ENCODE measurements at places on chromosomes 6 and 20. TPM values are rescaled to one million over a fixed set of nuclear protein-coding genes. Genes with fewer than 3 reads are reported as not detected.

The CFAP206 gene
- polyA plus RNA-seq: 3.7 TPM

The NHLRC1 gene
- 1.7 TPM for polyA plus RNA-seq

The TTK gene
- polyA plus RNA-seq: 20.3 TPM

The RALGAPA2 gene
- polyA plus RNA-seq: 24.7 TPM

The TJAP1 gene
- 28.8 TPM for polyA plus RNA-seq

The TFAP2B gene
- polyA plus RNA-seq: 13.0 TPM

The SPEF1 gene
- polyA plus RNA-seq: 1.2 TPM

The RBPJL gene
- polyA plus RNA-seq: not detected

DNA sequence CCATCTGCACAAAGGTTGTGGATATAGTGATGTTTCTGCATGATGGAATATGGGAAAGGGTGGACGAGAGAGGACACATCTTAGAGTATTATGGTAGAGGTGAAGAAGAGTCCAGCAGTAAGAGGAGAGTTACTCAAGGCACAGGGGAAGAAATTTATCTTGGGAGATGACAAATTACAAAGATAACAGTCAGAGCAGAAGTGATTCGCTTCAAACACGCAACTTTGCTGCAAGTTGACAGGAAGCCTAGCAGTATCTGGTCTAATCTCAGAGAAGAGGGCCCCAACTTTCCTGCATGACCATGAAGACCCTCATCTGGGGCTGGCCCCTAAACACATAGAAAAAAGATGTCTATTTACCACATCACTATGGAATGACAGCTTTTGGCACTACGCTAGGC lies 1.2 kb upstream of the CALHM6 start:
- no peak for DNase-seq

DNA sequence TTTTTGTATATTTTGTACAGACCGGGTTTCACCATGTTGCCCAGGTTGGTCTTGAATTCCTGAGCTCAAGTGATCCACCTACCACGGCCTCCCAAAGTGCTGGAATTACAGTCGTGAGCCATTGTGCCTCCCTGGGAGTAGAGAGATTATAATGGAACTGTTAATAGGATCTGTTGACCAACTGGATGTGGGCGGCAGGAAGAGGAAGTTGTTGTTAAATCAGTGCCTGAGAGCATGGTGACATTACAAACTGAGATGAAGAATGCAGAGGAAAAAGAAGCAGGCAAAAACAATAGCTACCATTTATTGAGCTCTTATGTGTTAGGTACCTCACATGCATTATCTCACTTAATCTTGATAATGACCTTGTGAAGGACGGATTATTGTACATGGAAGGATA lies 9.2 kb upstream of the L3MBTL3 start:
- DNase-seq: no peak

- no peak for DNase-seq
Observed at GRCh38 chr20:35468671-35469334, 13.4 kb downstream of the CEP250 start.

GRCh38 chr6:30044630-30045029 lies 16.4 kb upstream of the POLR1H start:
- no peak for DNase-seq

DNA sequence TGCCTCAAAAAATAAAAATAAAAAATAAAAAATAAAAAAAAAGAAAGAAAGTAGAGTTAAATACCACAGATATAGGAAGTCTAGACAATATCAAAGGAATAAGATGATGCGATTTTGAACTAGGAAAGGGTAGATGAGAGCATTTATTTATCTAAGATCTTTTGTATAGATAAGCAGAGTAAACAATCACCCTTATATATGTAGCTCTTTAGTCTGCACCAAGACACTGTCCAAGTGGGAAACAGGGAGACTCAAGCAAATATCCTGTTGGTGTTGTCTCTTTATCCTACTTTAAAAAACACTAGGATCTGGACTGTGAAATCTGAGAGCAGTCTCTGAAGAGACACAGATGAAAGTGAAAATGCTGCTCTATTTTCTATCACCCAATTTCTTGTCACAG lies 587.0 kb upstream of the FLRT3 start:
- DNase-seq: no peak

DNA sequence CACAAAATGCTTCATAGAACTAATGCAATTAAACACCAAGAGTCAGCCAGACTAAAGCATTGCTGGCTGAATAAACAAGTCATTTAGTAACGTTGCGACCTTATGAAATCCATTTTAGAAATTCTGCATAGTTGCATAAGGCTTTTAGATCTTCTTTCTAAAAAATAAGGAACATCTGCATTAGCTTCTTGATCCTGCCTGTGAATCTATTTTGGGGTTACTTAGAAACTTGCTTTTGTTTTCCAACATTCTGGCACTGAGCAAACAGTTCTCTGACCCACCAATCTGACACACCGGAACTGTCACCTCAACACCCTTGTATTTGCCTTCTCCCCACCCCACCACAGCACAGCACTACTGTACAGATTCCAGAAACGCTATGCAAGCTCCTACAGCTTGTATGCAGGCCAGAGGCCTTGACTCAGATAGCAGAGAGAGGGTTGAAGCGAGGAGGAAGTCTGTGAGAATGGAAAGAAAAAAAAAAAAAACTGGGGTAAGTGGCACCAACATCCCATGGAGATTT lies 55.0 kb downstream of the KIF13A start:
- no peak for DNase-seq

DNA sequence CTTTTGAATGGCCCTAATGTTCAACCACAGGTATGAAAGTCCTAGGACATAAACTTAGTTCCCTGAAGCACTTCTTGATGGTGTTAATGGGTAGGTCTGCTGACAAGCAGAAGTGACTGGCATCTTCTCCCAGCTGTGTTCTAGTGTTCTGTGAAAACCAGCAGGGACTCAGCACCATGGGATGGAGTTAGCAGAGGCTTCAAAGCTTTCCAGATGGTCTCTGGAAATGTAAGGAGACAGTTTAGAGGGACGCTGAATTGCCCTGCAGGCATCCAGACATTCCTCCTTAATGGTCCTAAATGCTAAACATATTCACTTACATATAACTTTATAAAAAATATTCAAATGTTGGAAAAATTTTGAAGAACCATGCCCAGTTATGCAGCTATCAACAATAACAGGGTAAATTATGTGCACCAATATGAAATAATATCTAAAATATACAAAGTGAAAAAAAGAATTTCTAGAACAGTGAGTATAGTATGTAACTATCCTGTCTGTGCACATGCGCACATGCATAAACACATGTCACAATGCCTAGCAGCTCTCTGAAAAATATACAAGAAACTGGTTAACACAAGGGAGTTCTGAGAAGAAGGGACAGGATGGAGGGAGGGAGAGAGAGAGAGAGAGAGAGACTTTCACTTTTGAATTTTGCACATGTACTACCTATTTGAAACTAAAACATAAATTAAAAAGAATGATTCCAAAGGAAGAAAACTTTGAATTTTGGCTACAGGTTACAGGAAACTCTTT lies 87.2 kb downstream of the PRDM1 start:
- DNase-seq: no peak

DNA sequence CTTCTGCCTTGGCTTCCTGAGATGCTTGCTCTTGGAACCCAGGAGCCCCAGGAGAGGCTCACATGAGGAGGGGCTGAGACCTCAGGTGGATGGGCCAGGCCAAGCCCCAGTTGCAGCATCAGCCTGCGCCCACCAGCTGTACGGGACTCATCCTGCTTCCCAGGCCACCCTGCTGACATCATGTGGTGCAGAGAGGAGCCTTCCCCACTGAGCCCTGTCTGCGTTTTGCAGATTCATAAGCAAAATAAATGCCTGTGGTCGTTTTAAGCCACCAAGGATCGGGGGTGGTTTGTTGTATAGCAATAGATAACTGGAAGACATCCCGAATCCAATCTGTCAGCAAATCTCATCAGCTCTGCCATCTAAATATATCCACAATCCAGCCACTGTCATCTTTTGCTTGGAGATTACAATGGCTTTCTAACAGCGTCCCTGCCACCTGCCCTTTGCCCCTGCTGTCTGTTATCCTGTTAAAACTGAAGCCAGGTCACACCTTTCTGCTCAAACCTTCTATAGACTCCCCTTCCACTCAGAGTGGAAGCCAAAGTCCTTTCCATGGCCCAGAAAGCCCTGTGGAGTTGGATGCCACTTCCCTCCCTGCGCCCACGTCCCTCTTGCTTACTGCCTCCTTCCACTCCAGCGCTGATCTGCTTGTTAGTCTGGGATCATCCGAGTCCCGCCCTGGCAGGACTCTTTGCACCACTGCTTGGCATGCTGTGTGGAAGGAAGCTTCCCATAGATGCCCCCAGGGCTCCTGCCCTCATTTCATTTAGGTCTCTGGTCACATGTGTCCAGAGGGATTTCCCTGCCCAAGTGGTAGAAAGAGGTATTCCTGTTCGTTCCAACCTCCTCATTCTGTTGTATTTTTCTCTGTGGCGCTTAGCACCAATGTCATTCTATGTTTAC lies 24.0 kb upstream of the MLN start:
- no peak for DNase-seq

- peak; percentile 31 for DNase-seq
Observed at GRCh38 chr20:34675993-34676641, 775 bp downstream of the PIGU start.

- no peak for DNase-seq
Observed at GRCh38 chr20:34951652-34952051, 4.0 kb downstream of the GSS start.

GRCh38 chr6:98636941-98637340 lies 197.4 kb upstream of the POU3F2 start:
- no peak for DNase-seq

- no peak for DNase-seq
Observed at GRCh38 chr20:53030061-53030460, 57.9 kb downstream of the TSHZ2 start.

GRCh38 chr6:126063512-126064146 lies 77.3 kb downstream of the TRMT11 start:
- DNase-seq: no peak

GRCh38 chr6:109706513-109706912 lies 15.4 kb downstream of the FIG4 start:
- no peak for DNase-seq

DNA sequence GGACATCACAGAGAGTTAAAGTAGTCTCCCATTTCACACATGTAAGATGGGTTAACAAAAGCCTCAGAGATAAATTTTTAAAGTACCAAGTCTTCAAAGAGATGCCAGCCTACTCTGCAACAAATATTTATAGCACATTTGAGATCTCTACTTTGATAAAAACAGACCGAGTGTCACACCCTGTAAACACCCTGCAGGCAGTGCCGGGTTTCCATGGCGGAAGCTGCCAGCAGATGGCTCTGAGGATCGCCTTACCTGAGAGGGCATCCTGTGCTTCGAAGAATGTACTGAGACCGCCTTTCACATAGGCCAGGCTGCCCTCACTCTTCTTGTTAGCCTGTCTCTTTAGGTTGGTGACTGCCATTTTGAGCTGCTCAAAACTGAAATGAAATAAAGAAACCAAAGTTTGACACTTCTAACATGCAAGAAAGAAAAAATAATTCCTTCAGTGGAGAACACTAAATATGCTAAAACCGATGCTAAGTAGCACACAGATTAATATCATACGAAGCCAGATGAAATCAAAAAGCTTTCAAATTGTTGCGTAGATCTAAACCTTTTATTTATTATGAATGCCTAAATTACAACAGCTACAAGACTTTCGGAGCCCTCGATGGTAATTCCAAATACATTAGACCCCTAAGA lies 39.3 kb downstream of the HUS1B start:
- no peak for DNase-seq
